ENCODE measurements at places on chromosomes 6 and 20.

DNA sequence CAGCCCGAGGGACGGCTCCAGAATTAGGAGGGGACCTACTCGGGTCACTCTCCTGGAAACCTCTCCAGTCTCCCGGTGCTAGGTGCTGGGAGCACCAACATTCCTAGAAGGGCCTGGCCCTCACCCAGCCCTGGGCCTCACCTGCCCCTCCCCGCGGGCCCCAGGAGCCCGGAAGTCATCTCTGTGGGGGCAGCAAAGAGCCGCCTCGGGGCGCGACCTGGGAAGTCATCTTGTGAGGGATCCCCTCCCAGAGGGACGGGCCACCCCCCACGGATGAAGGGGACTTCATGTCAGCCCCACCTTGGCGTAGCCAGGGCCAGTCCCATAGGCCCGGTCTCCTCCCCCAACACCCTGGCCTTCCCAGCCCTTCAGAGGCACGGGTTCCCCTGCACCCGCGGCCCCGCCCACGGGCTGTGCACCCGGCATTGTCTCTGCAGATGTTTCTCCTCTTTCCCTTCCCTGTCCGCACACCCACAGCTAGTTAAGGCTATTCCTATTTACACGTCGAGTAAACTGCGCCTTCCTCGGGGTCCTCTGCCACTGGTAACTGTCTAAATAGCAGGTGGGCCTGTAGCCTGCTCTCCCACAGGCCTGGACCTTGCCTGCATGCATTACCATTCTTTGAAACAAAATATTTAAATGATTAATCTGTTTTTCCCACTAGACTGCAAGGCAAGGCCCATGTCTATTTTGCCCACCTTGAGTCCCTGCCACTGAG, 896 bp upstream of the RNASET2 start:
- peak; percentile 22 for DNase-seq

GRCh38 chr6:43714311-43715055, 26.9 kb upstream of the MRPS18A start:
- no peak for DNase-seq

DNA sequence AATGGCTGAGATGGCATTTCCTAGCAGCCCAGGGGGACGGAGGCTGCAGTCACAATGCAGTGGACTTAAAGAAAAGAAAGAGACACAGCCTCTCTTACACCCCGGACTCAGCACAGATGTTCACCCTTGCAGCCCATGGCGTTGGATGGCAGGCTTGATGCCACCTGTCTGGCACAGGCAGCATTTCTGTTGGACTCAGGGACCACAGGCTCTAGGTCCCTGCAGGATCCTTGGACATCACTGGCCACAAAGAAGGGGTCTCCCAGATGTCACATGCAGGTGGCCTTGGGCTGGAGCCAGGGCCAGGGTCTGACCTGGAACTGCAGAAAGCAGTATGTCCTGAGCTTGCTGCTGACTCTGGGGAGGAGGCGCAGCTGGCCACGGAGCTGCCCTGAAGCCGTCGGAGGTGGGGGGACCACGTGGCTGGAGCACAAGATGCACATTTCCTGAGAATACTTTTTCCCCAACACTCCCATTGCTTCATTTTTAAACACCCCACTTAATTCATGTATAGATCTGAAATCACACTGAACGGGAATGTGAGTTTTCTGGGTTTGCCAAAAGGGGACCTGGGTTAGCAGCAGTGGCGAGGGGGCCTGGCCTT, 102.3 kb upstream of the SULF2 start:
- no peak for DNase-seq

DNA sequence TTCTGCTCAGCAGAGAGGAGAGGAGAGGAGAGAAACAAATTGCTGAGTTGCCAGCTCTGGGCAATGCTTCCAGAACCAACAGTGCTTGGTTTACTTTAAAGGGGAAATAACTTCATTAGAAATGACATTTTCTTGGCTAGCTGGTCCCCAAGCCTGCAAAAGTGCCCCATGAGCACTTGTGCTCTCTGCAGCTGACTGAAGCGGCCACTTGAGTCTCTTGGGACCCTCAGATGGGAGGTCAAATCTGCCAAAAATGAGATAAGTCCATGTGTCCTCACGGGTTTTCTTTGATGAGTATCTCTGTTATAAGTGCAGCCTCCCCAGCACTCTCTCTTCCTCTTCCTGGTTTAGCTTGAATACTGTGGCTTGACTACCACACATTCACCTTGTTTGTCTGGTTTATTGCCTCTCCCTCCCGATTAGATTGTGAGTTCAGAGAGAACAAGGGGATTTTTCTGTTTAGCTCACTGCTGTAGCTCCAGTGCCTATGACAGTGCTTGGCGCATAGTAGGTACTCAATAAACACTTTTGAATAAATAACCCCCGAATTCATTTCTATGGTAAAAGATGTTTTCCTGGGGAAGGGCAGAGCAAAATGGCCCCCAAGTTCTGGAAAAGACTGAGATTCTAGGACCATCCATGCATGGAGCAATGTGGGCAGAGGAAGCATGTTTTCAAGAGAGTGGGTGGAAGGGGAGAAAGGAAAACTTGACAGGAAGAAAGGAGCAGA, 7.0 kb upstream of the RIN2 start:
- DNase-seq: no peak

DNA sequence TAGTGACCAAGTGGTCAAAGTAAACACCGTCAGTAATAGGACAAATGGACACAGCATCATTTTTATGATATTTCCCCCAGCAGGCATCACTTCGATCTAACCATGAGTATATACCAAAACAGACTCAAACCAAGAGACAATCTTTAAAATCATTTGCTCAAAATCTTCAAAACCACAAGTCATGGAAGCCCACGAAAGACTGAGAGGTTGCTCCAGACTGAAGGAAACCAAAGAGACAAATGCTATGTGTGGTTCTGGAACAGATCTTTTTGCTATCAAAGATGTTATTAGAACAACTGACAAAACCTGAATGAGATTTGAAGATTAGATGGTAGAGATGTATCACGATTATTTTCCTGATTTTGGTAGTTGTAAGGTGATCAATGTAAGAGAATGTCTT, 197.7 kb downstream of the TBXT start:
- no peak for DNase-seq

DNA sequence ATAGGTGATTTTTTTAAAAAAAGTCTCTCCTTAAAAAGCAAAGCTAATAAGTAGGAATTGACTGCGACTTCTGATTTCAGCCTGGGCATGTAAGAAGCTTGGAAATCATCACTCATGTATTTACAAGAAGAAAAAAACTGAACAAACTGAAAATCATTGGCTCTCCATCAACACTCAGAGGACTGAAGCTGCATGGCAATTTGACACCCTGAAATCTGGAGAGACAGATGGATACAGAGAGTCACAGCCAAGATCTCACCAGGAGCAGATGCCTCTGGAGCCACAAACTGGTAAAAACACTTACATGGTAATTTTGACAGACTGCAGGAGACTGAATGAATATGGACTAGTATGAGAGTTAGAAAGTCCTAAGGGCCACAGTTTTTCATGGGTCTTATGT, 191.2 kb upstream of the TCF21 start:
- no peak for DNase-seq

DNA sequence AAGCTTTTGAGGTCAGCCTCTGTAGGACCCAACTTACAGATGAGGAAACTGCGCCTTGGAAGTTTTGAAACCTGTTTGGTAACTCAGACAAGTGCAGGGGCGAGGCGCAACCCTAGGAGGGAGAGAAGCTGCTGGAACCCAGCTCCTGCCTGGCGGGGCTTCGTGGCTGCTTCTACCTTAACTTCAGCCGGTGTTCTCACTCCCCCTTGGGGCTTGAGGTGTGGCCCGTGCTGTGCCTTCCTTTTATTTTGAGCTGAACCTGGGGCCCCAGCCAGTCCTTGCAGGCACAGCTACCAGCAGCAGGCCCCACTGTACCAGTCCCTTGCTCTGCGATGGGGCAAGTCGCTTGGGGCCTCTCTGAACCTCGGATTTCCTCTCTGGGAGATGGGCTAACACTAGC, 12.0 kb downstream of the RBM38 start:
- DNase-seq: no peak

GRCh38 chr6:107202876-107203468, 87.7 kb upstream of the BEND3 start:
- DNase-seq: no peak

- DNase-seq: no peak
Measured at GRCh38 chr20:20188647-20189046, 136.3 kb downstream of the CFAP61 start.

GRCh38 chr20:37342231-37343177, 3.4 kb upstream of the SRC start:
- no peak for DNase-seq

- no peak for DNase-seq
Measured at GRCh38 chr6:144469144-144469575, 184.0 kb downstream of the UTRN start.

Data from stimulated activated CD8-positive, alpha-beta memory T cell treated with anti-CD3 and anti-CD28 coated beads, Interleukin-2, amount 100 ng/mL, for 1 hour (primary cell).